Activated T-cell treated with anti-CD3 and anti-CD28 coated beads for 24 hours (primary cell): ENCODE measurements at places on chromosomes 2 and 18.
A peak's percentile ranks its signal among the peaks of the same experiment; 100 is the strongest.

- no peak for DNase-seq
Measured at GRCh38 chr2:25722224-25722623, 48.8 kb upstream of the DTNB start.

DNA sequence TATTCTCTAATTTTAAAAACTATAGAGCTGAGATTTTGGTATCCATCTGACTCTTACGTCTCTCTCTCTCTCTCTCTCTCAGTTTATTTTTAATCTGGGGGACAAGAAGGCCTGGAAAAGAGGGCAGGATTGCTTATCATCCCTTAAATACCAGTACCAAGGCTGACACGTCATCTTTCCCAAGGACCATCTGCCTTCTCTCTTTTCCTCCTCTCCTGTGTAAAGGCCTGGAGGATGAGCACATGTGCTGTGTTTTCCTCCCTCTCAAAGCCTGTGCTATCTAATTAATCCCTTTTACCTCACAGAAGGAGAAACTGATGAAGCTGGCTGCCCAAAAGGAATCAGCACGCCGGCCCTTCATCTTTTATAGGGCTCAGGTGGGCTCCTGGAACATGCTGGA lies 7.3 kb downstream of the IL37 start:
- DNase-seq = no peak

GRCh38 chr2:98518101-98518500 lies 73.4 kb downstream of the INPP4A start:
- DNase-seq = peak; percentile 41

GRCh38 chr2:174439323-174439722 lies 43.8 kb downstream of the SCRN3 start:
- DNase-seq = no peak

GRCh38 chr18:78722386-78722785 lies 257.2 kb upstream of the SALL3 start:
- no peak for DNase-seq

DNA sequence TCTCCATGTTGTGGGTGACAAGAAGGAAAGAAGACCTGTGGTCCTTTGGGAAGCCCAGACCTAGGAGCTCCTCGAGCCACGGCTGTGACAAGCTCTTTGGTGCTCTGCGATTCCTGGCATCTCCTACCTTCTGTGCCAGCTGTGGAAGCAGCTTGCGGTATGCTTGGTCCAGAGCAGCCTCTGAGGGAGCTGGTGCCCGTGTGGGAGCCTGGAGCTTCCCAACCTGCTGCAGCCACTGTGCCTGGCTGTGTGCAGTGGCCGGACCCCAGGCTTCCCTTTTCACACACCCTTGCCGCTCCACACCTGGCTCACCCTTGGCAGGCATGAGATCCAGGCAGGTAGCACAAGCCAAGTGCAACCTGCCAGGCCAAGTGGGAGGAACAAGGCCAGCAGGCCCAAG lies 1328.6 kb upstream of the SLC39A10 start:
- no peak for DNase-seq

DNA sequence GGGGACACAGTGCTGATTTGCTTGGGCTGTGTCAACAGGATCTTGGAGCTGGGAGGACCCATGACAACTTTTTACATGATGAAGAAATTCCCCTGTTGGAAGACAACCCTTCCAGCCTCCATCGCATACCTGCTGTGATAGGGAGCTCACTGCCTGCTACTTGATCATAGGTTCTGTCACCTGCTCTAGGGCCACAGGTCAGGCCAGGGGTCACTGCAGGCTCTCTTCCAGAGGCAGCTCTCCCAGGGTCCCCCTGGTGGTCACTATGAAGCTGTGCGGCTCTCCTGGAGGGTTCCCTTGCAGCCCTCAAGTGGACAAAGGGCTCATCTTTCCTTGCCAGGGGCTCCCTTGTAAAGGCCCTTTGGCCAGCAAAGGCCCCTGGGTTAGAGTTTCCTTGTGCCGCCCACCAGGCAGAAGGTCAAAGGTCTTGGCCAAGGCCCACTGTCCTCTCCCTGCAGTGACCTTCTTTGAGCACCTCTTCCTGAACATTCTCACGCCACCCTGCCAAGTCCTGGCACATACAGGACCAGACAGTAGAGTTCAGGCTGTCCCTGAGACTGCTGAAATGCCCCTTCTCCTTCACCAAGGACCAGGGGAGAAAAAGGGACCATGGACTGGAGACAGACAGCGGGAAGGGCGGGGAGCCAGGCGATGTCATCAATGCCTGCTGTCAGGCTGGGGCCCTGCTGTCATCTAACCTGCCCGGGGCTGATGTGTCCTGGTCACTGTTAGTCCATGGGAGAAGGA lies 345.1 kb downstream of the DYSF start:
- DNase-seq = no peak

DNA sequence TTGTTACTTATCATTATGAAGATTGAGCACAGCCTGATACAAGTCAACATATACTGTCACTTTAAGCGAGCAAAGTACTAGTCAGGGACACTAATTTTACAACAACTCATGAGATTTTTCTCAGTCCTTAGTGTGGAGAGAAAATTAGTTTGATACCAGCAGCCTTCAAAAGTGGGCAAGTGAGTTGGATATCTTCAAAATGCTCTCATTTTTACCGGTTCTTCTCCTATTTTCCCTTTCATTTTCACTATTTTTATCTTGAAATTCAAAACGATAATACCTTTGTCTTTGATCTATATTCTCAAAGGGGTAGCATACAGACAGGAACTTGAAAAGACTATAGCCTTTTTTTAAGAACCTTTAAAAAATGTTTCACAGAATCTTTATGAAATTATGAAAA lies 52.0 kb upstream of the UBXN4 start:
- DNase-seq = no peak

- DNase-seq = no peak
Measured at GRCh38 chr2:197677483-197677882, 2.1 kb upstream of the RFTN2 start.

DNA sequence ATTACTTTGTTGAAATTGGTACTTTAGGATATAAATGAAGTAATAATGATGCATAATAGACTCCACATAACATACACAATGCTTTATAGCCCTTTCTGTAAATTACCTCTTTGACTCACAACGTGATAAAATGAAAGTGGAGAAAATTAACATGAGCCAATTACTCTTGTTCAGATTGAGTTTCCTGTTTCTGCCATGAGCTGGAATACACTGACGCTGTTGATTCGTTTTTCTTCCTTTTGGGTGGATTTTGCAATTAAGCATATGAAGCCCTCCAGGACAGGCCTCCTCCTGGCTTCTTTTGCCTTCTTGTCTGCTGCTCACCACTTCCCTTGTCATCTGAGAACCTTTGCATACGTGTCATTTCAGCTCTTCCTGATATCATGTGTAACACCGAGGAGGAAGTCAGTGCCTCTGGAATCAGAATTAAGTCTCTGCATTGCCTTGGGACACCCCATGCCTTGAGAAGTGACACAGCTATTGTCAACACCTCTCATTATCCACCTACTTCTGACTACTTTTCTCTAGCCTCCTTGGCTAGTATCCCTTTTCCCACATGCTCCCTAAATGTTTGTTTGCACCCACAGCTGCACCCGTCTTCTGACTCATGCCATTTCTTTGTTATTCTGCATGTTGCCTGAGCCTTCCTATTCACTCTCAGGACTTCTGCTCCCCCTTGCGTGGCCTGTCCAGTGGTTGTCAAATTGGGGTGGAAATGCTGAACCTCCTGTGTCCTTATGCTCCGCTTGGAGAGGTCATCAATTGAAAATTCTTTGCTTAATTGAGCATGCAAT lies 134.1 kb downstream of the FMNL2 start:
- DNase-seq = no peak

- peak; percentile 8 for DNase-seq
Measured at GRCh38 chr18:10032331-10033015, 118.7 kb downstream of the VAPA start.

- no peak for DNase-seq
Measured at GRCh38 chr2:181178130-181178529, 197.7 kb downstream of the UBE2E3 start.

- DNase-seq = no peak
Measured at GRCh38 chr18:57559314-57559713, 27.2 kb downstream of the FECH start.

DNA sequence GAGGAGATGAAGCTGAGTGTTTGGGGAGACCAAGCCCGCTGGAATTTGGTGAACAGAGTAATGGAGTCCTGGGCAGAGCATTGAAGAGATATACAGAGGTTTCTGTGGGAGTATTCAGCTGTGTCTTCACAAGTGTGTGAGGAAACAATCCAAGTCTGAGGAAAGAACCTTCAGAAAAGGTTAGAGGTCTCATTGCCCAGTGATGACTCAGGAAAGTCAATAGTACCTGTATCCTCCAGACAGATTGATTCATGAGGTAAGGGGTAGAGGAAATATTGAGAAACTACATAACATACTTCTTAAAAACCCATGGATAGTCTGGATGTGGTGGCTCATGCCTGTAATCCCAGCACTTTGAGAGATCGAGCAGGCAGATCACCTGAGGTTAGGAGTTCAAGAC lies 392.3 kb downstream of the GALNT13 start:
- no peak for DNase-seq

- DNase-seq = no peak
Measured at GRCh38 chr2:191556463-191556862, 121.5 kb upstream of the NABP1 start.

DNA sequence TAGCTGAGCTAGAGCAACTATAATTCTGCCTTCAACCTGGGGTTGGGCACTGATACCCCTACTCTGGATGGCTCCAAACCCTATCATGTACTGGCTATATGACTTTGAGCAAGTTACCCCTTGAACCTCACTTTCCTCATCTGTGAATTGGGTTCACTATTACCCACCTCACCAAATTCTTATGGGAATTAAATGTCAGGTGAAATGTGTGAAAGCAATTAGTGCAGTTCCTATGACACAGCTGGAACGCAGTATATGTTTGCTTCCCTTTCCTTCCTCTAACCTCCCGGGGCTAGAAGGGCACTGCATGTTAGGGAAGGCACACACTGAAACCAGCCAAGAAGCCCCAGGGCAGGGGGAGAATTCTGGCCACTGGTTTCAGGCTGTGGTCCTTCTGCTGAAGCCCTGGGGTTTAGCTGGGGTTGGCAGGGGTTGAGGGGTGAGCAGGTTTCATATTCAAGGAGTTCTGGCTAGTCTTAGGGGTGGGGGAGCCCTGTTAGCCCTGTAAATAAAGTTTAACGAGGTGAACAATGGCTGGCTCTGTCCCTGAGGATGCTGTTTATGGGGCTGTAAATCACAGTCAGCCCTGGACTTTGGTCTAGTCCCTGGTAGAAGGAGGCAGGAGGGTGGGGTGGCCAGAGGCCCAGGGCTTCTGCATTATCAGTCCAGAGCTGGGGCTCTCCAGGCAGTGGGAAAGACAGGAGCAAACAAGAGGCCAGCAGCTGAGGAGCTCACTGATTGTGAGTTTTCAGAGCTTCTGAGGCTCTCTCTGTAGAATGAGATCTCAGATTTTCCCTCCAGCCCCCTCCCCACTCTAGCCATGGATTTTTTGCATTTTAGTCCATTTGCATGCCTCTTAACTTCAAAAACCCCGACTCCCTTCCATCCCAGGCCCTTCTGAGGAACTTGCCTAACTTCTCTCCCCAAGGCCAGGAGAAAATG lies 8.0 kb downstream of the PKDCC start:
- DNase-seq = no peak

DNA sequence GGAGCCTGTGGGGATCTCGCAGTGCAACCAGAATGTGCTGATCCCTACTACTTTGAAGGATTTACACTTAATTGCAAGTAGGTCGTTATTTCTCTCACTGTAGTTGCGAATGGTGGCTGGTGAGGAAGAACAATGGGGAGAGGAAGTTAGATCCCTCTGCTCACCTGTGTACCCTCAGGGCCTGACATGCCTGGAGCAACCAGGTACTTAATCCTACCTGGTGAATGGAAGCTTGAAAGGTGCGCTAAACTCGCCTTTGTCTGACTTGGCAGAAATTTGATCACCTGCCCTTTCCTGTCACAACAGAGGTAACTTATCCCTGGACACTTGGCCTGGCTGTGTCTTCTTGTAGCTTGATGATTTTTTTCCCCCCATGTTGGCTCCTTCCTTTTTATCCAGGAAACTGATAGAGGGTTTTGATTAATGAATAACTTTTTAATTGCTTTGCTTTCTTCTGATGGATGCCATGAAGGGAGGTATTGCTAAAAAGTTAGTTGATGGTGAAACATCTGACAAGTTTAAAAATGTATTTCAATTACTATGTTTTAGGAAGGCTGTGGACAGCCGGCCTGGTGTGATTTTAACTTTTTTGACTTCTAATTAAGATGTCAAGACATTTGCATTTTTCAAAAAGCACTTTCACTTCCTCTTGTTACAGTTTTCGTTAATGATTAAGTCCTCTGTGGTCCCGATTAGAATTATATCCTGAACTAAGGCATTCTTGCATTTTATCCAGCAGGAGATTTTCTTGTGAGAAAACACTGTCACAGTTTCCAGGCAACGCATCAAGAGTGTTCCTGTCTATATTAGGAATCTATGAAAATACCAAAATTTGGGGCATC lies 9.2 kb downstream of the SGPP2 start:
- no peak for DNase-seq

- no peak for DNase-seq
Measured at GRCh38 chr18:44805643-44806042, 125.0 kb downstream of the SETBP1 start.

- DNase-seq = no peak
Measured at GRCh38 chr18:46814399-46814798, 57.5 kb upstream of the ST8SIA5 start.

DNA sequence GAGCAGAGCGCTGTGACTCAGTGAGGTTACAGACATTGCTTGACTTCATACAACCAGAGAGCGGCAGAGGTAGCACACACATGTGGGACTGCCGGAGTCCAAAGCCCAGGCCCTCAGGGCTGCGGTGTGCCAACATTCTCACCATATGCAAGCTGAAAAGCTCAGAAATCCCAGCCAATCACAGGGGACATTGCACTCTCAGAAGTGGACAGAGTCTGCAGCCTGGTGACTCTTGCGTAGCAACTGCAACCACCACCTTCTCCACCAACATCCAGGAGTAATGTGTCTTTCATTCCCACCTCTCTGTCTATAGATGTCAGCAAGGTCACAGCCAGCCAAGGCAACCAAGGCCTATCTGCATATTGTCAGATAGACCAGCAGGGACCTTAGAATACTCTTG lies 158.1 kb downstream of the TTC32 start:
- no peak for DNase-seq

DNA sequence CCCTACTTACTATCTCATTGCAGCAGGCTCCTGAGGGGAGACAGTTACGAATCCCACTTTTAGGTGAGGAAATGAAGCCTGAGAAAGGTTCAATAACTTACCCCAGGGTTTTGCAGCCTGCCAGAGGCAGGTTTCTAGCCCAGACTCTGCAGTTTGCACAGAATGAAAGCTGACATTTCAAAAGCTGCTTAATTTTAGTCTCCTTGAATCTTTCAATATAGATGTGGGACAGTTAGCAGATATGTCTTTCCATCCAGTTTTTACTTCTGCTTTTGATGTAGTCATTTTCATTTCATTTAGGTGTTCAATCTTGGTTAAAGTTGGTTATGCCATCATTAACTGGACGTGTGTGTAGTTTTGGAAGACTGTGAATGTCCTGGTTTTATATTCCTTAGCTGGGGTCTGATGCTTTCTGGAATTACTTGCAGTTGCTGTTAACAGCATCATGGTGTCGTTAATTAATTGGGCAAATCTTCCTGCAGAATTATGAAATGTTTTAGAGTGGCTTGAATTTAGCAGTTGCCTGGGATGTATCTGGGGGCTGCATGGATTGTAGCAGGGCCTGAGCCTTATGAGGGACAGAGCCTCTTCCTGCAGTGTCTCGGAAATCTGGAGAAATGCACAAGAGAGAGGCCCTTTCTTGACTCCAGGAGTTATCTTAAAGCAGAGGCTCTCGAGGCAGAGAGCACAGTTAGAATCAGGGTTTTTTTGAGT lies 100.8 kb downstream of the ZNF532 start:
- DNase-seq = no peak
